ENCODE measurements at places on chromosomes 6 and 20. TPM values are rescaled to one million over a fixed set of nuclear protein-coding genes. Genes with fewer than 3 reads are reported as not detected.

DNA sequence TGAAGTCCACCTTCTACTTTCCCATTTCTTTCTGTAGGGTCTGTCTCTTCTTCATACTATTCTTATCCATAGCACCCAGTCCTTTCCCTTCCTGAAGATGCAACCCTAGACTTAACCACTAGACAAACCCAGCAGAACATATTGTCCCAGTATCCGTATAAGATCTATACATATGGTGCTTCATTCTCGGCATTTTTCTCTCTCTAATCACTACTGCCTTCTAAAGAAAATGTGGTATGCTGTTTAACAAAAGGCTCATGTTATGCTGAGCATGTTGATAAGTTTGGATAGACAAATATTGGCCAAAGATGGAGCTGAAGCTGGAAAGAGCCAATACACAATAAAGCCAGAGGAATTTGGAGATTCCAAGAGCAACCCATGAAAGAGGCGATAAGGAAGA lies 212.6 kb downstream of the MAFB start:
- DNase-seq: no peak

The EYA2 gene
- 28.2 TPM for total RNA-seq

The ADISSP gene
- total RNA-seq: 15.6 TPM

The PGM3 gene
- total RNA-seq: 88.2 TPM

The SIRPB2 gene
- total RNA-seq: 1.8 TPM

All from spinal cord (tissue), 10 donors.